ENCODE measurements at places on chromosomes 1 and 21. TPM values are rescaled to one million over a fixed set of nuclear protein-coding genes. Genes with fewer than 3 reads are reported as not detected.

Gene CSMD2
- not detected for total RNA-seq

Gene CYP2J2
- total RNA-seq: 0.16 TPM

Gene CRNN
- not detected for total RNA-seq

Gene C8A
- total RNA-seq: not detected

Gene KIAA1614
- 0.09 TPM for total RNA-seq

Gene COL8A2
- not detected for total RNA-seq

Gene OR2L2
- total RNA-seq: 0.05 TPM

Gene C1orf226
- total RNA-seq: 0.05 TPM

Measured in activated T-helper 2 cell treated with anti-CD3 and anti-CD28 coated beads, Interferon-gamma antibody, Interleukin-2, Interleukin-4, amounts not matched to agents 10 μg/mL and 5 μg/mL and 100 μg/mL, durations not matched to agents 14 hours and 24 hours and 36 hours (primary cell).